ENCODE measurements at places on chromosomes 7 and 10.

DNA sequence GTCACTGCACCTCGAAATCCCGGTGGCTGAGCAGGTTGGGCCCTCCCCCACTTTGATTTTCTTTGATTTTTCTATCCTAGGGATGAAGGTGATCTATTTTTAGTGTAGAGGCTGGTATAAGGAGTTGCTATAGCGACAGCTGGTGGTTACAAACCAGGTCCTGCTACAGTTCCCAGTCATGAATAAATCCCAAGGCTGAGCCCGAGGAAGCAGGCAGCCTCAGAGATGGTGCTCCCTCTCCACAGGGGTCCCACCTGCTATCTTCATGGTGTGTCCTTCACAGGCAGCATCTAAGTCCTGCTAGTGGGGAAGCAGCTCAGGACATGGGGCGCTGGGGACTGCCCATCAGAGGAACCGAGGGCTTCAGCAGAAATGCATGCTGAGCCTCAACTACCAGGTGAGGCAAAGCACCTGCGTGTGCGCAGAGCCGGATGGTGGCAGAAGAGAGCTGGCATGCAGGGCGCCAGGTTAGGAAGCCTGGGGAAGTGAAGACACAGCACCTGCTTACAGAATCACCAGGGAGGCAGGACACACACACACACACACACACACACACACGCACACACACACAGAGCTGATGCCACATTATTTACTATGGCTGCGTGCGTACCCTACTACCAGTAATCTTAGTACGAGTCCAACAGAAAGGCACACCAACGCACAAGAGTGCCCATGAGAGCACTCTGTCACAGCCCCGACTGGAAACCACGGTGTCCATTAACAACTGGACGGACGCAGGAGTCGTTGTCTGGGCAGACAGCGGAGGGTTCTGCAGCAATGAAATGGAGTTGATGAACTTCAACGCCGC is 150.9 kb downstream of the PRKAG2 start:
- DNase-seq = no peak

DNA sequence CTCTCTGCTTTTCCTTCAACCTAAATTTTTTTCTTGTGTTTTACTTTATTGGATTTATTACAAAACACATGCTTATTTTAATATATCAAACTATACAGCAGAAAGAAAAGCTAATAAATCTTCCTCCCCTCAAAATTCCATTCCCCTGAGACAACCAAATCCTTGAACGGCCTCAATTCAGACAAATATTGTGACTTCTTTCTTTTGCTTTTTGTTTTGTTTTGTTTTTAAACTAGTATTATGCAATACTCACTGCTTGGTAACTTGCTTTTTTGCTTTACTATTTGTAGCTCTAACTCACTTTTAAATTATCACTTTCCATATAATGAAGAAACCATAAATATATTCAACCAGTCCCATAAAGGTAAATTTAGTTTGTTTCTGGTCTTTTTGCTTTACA is 59.4 kb upstream of the CDK1 start:
- DNase-seq = no peak

- no peak for DNase-seq
Observed at GRCh38 chr7:136617176-136617575, 251.3 kb upstream of the CHRM2 start.

GRCh38 chr7:139745678-139746143 is 32.1 kb downstream of the HIPK2 start:
- no peak for DNase-seq

DNA sequence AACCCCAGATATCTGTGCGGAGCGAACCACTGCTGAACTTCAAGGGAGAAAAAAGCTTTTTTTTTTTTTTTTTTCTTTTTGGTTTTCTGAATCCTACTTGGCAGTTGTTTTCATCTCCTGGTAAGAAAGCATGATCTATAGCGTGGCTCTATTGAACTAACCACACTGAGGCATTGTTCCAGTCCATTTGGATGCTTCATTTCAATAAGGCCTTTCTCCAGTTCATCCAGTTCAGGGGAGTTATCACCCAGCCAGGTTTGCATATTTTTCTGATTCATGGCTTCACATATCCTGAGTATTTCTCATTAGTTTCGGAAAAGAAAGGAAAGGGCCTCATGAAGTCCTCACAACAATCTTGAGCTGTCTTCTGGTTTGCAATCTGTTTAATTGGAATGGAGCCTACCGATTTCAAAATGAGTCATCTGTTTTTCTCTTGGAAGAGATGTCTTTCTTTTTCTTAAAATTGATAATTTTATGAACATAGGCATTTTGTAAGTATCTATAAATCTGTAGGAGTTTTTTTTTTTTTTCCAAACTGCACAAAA is 93.1 kb upstream of the STEAP4 start:
- no peak for DNase-seq

GRCh38 chr10:122263971-122264370 is 7.1 kb upstream of the BTBD16 start:
- DNase-seq = no peak
